ENCODE measurements at places on chromosomes 5 and 9. TPM values are rescaled to one million over a fixed set of nuclear protein-coding genes. Genes with fewer than 3 reads are reported as not detected.

GPR107 gene
- polyA plus RNA-seq = 6.4 TPM

KCNV2 gene
- polyA plus RNA-seq = not detected

GRCh38 chr5:181217111-181217802 lies 5.8 kb upstream of the TRIM41 start:
- no peaks in the 10 kb centered on the region for H3K36me3 ChIP-seq
- H3K27me3 ChIP-seq = no peaks in the 10 kb centered on the region
- DNase-seq = peak; percentile 41
- H3K27ac ChIP-seq = peak overlapping the region; percentile 21
- peaks cover 38% of the 10 kb centered on the region for H3K4me1 ChIP-seq
- peak overlapping the region; percentile 45 for H3K4me3 ChIP-seq

GRCh38 chr5:139924294-139925215 lies 118.5 kb downstream of the NRG2 start:
- no peak overlapping the region for H3K4me3 ChIP-seq
- peak; percentile 32 for DNase-seq

- no peak overlapping the region for H3K4me3 ChIP-seq
- no peaks in the 10 kb centered on the region for H3K4me1 ChIP-seq
- DNase-seq = peak; percentile 17
- H3K27me3 ChIP-seq = no peaks in the 10 kb centered on the region
- no peaks in the 10 kb centered on the region for H3K36me3 ChIP-seq
Observed at GRCh38 chr9:91073049-91073810, 271.6 kb downstream of the SYK start.

Measured in stomach (tissue), 19 donors.